ENCODE measurements at places on chromosomes 3 and 15.

DNA sequence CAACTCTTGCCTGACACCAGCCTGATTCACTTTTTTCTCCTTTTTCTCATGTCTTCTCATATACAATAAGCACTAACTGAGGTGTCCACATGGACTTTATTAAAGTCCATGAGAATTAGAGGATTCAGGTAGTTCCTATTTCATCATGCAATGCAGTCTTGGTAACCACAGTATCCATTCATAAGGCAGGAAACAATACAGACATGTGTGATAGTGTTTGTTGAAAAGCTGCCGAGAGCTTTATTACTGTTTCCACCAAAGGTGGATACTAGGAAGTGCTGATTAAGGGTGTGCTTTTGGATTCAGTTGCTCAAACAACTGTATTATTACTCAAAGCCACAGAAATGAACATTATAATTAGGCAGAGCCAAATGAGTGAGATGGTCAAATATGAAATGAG, 5.3 kb downstream of the CASR start:
- DNase-seq = no peak

- DNase-seq = peak; percentile 8
These were observed 587.9 kb downstream of the GBE1 start for GRCh38 chr3:81173514-81173913.

DNA sequence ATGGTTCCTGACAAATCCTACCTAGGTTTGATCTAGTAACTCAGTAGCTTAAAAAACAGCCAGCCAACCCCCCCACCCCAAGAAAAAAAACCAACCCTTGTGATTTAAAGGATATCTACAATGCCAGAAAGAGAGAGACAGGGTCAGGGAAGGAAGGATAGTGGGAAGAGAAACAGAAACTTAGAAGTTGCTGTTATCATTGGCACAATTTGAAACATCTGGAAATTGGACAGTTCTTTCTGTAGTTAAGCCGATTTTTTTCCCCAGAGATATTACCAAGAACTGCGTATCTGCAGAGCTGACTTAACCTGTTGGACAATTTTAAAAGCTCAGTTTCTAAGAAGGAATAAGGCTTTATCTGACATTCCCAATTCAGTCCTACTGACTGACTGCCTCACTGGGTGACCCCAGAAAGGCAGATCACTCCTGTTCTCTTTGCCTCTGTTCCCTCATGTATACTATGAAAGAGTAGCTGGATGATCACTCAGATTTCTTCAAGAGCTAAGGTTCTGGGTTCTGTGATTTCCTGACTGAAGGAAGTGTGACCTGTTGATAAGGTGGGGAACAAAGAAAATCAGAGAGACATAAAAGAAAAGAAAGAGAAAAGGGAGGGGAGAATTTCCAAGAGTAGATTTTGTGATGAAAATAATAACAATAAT, 128.3 kb downstream of the MAP2K5 start:
- no peak for DNase-seq

DNA sequence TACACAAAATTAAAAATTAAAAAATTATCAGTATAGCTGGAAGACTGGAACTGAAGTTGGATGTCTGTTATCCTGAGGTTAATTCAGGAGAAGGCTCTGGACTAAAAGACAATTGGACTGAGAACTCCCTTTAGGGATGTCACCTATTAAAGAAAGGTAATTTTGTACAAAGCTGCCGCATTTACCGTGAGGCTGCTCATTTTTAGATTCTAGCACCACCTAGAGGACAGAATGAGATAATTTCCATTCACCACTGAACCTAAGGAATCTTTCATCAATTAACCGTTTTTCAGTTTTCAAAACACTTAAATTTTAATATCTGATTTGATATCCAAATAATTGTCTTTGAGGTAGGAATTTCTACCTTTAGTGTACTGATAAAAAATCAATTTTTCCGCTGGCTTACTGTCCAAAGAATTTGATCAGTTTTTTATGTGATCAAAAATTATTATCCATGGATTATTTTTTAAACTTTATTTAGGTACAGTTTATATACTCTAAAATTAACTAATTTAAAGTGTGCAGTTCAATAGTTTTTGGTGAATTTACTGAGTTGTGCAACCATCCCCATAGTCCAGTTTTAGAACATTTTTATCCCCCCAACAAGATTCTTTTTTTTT, 106.7 kb upstream of the TNIK start:
- DNase-seq = peak; percentile 79

DNA sequence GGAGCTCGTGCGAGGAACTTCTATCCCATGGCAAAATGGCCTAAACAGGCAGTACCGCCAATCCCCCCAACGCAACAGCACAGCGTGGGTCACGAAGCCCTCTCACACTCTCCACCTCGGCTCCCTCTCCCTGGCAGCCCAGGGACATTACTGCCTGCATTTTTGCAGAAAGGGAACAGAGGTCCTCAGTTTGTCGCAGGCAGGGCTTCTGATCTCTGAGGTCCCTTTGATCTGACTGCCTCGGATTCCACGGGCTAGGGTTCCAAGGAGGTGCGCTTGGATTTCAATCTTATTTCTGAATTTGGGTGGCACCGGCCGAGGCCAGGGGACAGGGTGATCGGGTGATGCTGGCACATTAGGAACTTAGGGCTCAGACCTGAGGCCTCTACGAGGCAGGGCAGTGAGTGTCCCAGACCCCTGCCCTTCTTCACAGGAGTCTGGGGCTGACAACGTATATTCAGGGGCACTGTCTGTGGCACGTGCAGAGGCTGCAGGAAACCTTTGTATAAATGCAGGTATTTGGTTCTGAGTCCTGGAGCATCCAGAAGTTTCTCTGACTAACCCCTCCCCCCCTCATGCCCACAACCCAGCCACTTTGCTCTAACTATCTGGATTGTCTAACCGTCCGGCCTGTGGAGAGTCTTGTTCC, 197.9 kb downstream of the XXYLT1 start:
- no peak for DNase-seq

DNA sequence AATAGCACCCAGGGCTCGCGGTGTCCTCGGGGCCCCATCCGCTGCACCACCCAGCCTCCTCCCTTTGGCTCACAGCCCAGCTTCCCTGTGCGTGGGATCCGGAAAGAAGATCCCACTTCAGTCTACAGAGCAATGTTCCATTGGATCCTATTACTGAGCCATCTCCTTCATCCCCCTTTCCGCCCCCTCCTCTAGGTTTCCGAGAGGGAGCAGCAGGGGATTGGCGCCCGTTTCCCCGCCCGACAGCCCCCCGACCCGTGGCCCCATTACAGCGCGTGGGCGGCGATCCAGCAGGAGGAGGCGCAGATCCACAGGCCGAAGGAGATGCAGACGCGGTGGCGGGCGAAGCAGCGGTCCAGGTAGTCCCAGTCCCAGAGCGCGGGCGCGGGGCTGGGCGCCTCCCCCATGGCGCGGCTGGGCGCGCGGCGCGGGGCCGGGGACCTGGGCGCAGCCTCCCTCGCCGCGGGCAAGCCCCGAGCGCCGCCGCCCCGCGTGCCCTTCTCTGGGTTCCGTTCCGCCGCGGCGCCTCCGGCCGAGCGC, 340 bp downstream of the TMEM44 start:
- peak; percentile 82 for DNase-seq

GRCh38 chr3:67064105-67064504, 66.0 kb downstream of the KBTBD8 start:
- DNase-seq = no peak

GRCh38 chr3:153042088-153042487, 119.9 kb upstream of the RAP2B start:
- DNase-seq = no peak

GRCh38 chr3:148615382-148615781, 82.3 kb upstream of the AGTR1 start:
- no peak for DNase-seq

DNA sequence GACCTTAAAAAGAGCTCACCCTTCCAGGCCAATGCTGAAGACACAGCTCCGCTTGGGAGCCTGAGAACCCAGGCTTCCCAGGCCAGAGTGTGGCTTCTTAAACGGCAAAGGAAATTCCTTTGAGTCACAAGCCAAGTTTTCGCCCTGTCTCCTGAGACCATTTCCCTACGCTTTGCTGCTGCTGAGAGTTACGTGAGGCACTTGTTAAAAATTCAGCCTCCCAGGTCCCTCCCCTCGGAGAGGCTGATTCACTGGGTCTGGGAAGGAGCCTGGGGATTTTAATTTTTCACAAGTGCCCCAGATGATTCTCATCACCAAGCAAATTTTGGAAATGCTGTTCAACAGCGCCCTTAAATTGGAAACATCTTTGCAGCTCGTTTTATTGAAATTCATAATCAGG, 25.5 kb downstream of the RLBP1 start:
- DNase-seq = no peak

DNA sequence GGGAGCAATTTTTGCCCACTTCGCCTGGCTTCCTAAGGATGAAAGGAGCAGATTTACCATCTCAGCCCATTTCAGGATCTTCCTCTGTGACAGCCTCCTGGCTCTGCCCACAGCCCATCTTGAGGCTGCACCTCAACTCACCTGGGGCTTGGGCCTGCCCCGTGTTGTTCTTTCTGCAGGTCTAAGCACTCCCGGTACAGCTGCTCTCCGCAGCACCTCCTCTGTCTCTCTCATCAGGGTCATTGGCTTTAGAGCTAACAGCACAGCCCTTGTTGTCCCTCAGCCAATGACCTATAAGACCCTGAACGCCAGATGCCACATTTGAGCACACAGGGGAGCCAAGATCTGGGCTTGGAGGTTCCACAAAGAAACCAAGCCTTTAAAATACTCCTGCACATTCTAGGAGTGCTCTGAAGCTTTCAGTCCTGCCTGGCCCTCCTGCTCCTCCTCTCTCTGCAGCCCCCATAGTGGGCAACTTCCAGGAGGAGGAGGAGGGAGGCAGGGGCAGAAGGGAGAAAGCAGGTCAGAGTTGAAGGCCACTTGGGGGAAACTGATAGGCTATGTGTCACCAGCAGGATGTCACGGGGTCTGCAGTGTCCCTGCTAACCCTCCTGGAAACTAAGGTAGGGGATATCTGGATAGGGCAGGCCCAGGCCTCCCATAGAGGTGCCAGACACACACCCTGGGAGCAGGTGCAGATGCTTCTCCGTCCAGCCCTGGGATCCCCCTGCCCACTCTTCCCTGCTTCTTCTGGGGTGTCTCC, 115.6 kb downstream of the ETFA start:
- DNase-seq = no peak

DNA sequence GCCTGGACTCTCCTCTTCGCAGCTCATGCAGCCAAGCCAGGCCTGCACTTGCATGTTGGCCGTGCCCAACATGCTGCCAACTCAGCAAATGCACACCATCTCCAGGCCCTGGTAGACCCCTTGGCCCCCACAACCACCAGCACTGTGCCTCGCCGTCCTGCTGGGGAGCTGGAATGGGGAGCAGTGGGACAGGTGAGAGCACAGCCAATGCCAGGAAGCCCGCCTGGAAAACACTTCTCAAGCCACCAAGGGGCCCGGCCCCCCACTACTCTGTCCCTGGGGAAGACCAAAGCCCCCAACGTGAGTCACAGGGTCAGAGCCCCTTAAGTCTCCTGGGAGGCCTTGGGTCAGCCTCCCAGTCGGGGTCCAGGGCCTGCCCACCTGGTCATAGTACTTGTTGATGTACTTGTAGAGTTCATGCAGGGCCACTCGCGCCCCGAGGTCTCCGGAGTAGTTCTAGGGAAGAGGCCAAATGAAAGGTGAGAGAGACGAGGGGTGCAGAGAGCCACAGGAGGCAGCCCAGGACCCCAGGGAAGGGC, 24.5 kb downstream of the PLXNB1 start:
- no peak for DNase-seq

GRCh38 chr3:14430706-14431451, 28.5 kb downstream of the SLC6A6 start:
- DNase-seq = no peak

GRCh38 chr15:69663441-69663840, 210.8 kb downstream of the RPLP1 start:
- DNase-seq = no peak

DNA sequence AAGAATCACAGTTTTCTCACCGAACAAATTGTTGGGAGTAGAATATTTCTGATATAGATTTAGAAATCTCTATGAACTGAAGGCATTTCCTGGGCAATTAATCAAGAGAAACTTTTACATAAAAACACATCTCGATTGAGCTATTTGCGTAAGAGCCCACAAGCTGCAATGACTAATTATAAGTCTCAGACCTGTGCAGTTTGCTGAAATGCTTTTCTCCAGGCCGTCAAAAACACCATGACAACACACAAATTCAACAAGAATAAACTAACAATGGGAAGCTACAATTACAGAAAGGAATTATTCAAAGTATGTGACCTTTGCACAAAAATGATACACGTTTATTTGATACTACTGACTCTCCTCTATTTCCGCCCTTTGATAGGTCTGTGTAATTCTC, 481.2 kb upstream of the WNT5A start:
- no peak for DNase-seq

GRCh38 chr15:78564743-78565096, 600 bp upstream of the CHRNA5 start:
- DNase-seq = no peak

- DNase-seq = no peak
These were observed 62.9 kb upstream of the AGBL1 start for GRCh38 chr15:86016750-86017149.

GRCh38 chr3:69787436-69788168, 48.3 kb downstream of the MITF start:
- DNase-seq = no peak

- DNase-seq = no peak
These were observed 218.8 kb upstream of the STRIT1 start for GRCh38 chr3:155512175-155512866.

- DNase-seq = no peak
These were observed 47.4 kb downstream of the TMEM266 start for GRCh38 chr15:76107169-76107568.

DNA sequence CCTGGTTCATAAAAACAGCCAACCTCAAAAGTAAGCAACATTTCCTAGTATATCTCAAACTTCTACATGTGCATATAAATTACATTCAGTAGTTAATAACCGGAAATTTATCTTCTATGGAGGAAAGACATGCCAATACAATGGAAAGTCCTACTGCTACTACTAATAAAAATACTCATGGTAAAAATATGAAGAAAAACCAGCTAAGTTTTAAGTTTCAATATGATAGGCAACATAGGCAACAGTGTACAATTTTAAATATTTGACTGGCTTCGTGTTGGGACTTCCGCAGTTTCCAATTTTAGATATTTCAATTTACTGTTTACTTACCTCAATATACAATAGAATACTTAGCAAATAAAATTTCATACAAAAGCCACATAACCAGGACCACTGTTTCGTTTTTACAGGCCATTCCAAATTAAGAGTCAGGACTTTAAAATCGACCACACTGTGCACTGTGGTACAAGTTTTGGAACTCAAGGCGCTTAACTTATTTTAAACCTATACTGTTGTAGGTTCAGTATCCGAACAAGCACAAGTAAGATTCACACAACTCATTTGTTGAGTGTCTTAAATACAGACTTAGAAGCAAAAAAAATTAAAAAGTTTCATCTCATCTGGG, 2.9 kb downstream of the NAA50 start:
- no peak for DNase-seq

GRCh38 chr15:56325186-56325585, 40.0 kb upstream of the TEX9 start:
- DNase-seq = no peak

DNA sequence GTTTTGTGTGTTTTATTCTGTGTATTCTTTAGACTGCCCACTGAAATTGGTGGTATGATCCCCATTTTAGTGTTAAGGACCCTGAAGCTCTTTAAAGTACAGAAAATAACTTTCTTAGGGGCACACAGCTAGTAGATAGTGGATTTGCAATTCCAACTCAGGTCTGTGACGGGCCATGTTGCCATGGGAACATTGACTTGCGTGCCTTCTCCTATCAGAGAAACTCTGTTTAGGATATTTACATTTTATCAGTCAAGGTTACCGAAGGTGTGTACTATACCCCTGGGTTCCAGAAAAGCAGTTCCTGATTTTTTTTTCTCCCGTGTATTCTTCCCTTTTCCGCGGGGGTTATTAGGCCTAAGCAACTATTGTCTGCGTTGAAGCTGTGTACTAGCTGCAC, 19.4 kb downstream of the MYZAP start:
- no peak for DNase-seq
